NCI-H1436 treated with DMSO at 0.1 percent for 48 hours (cell line): ENCODE measurements at places on chromosomes 6 and 20.

- DNase-seq, result no peak
Observed at GRCh38 chr6:137286916-137287315, 67.7 kb upstream of the IFNGR1 start.

DNA sequence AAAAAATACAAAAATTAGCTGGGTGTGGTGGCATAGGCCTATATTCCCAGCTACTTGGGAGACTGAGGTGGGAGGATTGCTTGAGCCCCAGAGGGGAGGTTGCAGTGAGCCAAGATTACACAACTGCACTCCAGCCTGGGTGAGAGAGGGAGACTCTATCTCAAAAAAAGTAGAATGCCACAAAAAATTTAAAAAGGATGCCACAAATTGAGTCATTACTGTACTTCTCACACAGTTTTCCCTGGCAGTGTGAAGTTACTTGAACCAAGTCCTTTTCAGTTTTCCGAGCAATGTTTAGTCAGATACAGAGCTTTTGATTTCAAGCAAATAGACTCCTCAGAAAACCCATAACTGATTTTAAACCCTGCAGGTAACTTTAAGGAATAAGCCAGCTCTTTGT, 53.3 kb downstream of the TNFRSF21 start:
- DNase-seq, result no peak

DNA sequence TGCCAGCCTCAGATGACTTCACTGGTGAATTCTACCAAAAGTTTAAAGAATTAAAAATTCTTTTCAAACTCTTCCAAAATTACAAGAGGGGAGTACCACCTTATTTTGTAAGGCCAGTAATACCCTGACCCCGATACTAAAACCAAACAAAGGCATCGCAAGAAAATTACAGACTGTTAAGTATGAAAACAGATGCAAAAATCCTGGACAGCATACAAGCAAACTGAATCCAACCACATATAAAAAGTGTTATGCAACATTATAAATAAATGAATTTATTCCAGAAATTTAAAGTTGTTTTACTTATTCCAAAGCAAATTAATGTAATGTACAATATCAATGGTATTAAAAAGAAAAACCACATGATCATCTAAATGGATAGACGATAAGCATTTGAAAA, 873.6 kb upstream of the GJE1 start:
- no peak for DNase-seq

DNA sequence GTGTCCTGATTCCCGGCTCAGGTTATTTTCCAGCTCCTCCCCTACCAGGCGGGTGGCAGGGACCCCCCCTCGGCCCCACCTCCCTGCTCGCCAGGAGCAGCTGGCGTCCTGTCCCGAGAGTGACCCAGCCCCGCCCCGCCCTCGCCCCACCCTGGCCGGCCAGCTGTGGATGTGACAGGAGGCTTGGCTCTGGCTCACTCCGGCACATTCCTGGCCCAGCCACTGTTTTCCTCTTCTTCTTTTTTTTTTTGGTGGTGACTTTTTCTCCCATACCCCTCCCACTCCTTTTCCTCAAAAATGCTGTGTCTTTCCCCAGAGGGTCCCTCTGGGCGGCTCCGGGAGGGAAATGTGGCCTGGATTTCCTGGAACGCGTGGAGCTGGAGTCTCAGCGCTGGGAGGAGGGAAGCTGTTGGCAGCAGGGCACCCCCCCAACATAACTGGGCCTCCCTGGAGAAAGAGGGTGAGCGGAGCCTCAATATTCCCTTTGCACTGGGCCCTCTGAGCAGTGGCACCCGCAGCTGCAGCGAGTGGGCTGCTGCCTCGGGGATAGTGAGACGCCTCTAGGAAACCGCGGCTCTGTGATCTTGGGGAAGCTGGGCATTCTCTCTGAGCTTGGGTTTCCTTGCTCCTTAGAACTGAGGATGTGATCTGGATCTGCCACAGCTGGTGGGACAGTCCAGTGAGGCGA, 28.3 kb upstream of the CSNK2A1 start:
- DNase-seq, result no peak

DNA sequence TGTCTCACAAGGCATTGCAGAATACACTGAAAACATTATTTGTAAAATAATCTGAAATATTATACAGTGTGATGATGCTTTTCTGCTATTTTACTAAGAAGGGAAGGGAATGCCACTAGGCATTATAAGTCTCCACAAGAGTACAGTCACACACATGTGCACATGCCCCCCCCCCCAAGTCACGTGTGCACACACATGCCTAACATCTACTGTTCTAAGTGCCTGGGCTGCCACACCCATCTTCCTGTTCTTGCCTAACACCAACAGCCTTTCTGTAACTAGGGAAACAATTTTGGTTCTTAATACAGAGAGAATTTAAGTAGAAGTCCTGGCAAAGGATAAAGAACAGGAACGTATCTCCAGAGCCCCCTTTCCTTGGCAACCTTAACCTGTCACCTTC, 58.2 kb upstream of the BCLAF1 start:
- no peak for DNase-seq

DNA sequence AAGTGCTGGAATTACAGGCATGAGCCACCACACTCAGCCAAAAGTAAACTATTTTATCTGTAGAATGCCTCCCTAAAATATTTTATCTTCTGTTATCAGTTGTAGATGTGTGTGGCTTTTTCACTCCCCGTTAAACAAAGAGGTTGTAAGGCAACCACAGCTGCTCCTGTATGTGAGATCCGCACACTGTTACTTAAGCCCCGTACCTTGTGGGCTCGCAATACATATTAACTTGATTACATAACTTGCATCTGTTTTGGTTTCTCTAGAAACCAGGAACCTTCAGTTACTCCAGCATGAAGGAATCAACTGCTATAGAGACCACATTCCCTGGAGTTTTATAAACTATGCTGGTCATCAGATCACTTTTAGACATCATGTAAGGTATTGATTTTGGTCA, 420.1 kb upstream of the SLC35B3 start:
- no peak for DNase-seq
